ENCODE measurements at places on chromosomes 2 and 18.

DNA sequence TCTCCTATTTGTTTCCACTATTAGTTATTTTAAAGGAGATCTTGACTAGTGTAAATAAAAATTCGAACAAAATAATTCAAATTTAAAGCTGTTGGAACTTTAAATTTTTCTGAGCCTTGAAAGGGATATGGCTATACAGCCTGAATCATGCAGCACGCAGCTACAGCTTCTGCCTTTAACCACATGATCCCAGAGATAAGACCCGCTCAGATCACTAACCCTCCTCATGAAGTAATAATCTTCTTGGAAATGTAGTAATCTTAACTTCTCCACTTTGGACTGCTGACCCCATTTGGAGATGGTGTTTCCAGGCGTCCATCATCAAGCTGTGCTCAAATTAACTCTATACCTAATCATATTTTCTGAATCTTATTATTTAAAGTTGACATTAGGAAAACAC is 336.6 kb downstream of the DSC3 start:
- no peak for DNase-seq

GRCh38 chr2:195501746-195502145 is 155.3 kb upstream of the SLC39A10 start:
- no peak for DNase-seq

DNA sequence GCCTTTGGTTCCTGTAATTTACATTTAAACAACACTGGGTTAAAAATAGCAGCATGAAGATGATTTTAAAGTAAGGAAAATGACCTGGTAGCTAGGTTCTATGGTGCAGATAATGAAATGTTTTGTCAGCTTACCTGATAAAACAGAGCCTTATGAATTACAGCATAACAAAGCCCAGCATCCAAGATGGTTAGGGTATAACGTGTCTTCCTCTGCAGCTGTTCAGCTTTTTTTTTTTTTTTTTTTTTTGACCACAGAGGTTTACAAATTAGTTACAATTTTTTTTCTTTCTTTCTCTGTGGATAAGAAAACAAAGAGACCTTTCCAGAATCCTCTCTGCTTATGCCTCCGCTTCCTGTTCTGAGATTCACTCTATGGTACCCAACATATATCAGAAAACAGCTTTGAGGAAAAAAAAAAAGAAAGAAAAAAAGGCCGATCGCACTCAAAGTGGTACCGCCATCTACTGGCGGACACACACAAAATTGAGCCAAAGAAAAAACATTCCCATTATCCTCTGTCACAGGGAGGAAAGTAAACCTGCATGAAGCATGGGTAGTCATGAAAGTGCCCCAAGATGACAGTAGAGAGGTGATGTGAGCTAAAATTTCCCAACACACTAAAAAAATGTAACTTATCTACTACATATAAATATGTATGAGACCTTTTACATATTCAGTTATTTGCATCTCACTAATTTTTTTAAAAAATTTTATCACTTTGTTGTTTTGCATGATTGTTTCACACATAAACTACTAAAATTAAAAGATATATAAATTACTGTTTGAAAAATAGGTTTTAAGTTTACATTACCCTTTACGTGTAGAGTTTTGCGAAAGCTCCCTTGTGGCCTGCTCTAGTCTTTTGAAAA is at the start of gene SCN3A:
Gene SCN3A, minus strand, starts transcription at position 362 of the 871 bp plus-strand sequence. CDS start 27,656 bp downstream, outside the sequence.
- DNase-seq, result peak; percentile 88

GRCh38 chr2:26216587-26216986 is 27.8 kb downstream of the HADHA start:
- DNase-seq, result no peak

GRCh38 chr2:29724282-29724681 is 197.1 kb downstream of the ALK start:
- DNase-seq, result no peak

DNA sequence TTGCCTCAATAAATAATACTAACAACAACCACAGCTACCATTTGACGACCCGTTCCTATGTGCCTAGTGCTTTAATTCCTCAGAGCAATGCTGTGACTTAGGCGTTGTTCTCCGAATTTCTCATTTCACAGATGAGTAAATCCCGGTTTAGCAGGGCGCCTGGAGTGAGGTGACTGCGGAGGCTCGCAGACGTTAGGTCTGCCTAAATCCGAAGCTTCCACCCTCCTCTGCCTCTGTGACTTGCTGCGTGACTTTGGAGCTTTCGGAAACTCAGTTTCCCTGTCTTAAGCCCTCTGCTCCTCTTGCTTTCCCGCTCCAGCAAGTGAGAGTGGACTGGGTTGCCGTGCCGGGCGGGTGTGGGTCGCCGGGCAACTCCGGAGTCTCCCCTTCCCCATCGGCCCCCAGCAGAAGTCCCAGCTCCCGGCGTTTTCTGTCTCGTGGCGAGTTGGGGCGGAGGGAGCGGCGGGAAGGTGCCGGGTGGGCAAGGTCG is 711 bp upstream of the ATOH8 start:
- no peak for DNase-seq

DNA sequence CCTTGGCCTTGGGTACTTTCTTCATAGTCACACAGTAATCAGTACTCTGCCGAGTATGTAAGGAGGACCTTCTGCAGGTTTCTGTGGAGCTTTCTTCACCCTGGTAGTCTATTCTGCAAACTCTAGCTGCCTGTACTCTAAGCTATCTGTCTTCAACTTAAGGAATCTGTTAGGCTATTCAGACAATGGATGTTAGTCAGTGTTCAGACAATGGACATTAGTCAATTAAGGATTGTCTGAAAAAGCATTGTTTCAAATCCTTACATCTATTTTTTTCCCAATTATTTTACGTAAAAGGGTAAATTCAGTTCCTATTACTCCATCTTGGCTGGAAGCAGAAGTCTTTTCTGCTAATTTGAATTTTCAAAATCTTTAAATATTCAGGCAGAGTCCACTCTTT is 75.7 kb downstream of the WDR7 start:
- DNase-seq, result no peak

DNA sequence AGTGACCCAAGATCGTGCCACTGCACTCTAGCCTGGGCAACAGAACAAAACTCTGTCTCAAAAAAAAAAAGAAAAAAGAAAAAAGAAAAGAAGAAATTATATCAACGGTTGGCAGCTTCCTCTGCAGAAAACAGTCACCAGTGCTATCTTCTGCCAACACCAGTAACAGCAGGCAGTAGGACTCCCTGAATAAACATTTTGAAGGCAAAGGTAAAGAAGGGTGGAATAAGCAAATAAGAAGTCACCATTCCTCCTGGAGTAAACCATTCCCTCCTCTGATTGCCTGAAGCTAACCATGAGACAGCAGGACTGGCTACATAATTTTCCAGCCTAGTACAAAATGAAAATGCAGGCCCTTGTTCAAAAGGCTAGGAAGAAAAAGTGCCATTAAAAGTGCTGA is 9.0 kb upstream of the RNF103 start:
- no peak for DNase-seq

Measured in NCI-H2081 treated with DMSO at 0.1 percent for 48 hours (cell line).